ENCODE measurements at places on chromosomes 3 and 15.

GRCh38 chr3:131221731-131222130, 159.8 kb upstream of the NUDT16 start:
- DNase-seq, result peak; percentile 32

DNA sequence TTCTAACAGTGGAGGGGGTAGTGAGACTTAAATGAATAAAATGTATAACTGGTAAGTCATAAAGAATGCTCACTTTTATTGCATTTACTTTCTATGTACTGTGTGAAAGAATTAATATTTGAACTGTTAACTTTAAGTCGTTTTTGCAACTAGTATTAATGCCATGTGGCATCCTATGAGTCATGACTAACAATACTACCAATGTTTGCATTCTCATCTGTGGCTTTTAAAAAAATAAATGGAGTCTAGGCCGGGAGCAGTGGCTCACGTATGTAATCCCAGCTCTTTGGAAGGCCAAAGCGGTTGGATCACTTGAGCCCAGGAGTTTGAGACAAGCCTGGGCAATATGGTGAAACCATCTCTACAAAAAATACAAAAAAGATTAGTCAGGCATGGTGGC, 5.2 kb downstream of the C3orf49 start:
- peak; percentile 59 for DNase-seq

- DNase-seq, result no peak
These were observed 123.6 kb upstream of the CD96 start for GRCh38 chr3:111418391-111418790.

- DNase-seq, result no peak
These were observed 126.9 kb upstream of the CHL1 start for GRCh38 chr3:69690-70089.

- DNase-seq, result no peak
These were observed 242.8 kb downstream of the ZNF385D start for GRCh38 chr3:21508246-21508645.

DNA sequence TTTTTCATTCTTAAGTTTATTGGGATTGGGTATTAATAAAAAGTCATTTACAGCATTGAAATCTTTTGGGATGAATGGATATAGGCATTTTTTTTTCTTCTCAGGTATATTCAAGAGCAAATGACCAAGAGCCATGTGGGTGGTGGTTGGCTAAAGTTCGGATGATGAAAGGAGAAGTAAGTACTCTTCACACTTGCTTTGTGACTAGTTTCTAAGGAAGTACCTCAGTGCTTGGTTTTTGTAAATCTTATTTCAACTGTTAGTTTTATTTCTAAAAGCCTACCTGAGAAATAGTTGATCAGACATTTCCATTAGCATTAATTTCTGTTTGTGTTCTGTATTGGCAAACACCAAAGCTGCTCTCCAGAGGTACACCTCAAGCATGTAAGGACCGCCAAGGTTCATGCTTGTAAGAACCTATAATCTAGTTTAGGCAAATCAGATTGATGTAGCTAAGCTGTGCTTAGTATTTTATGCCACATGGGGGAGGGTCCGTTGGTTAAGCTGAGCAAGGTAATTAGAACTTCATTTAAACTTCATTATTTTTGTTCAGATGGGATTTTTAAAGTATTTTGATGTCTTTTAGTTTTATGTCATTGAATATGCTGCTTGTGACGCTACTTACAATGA, 35.4 kb downstream of the FXR1 start:
- DNase-seq, result no peak

- no peak for DNase-seq
These were observed 73.4 kb upstream of the TP63 start for GRCh38 chr3:189557824-189558223.

DNA sequence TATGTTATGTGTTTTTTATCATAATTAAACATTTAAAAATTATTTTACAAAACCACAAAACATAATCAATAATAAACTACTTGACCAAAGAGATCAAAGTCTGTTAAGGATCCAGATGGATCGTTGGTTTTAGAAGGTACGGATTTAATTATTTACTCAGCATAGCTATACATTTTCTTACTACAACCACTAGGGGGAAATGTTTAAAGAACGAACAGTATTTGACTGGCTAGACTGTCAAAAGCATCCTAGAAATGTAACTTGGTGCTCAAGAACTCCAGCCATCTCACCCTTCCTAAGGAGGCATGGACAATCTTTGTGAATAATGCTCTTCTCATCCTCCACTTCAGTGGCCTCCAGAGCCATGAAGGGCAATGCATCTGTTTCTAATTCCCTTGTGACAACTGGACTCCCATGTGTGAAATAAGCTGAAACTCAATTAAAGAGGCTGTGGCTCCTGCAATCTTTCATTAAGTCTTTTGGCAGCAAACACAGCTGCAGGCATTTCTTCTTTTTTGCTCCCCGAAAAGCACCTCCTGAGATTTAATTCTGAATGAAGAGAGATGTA, 94.7 kb upstream of the TUSC7 start:
- no peak for DNase-seq

GRCh38 chr15:32919749-32920414, 202.1 kb downstream of the GREM1 start:
- no peak for DNase-seq
